Effector memory CD8-positive, alpha-beta T cell (primary cell): ENCODE measurements at places on chromosomes 5 and 9.

DNA sequence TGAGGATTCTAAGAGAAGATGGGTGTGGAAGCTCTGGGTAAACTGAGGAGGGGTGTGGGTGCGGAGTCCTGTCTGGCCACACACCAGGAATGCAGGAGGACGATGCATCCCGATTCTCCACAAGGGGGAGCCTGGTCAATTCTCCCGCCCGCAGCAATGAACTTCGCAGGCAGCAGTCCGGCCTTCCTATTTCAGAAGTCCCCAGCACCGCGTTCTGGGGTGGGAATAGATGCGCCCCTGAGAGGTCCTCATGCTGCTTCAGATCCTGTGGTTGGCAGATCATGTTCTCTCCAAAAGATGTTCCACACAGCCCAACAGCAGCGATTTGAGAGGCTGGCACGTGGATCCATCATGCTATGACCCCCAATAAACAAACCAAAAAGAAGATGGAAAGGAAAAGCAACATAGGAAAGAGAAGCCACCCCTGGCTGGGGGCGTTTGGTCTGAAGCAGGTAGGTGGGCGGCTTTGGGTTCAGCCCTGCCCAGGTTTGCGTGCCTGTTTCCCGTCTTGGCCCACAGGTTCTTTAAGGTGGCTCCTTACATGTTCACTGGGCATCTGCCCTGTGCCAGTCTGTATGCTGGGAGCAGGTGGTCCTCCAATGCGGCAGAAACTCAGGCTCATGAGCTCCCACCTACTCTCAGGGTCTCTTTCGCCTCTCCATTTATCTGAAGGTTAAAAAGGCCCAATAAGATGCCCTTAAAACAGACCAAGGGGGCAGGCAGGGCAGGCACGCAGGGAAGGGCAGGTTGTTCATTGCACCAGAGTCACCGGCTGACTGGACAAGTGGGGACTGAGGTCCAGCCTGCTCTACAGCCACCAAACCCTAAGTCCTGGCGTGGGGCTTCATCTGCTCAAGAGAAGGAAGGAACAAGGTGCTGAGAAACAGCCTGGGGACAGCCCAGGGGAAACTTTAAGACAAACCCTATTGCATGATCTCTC lies 171.6 kb downstream of the PAX5 start:
- DNase-seq = no peak

GRCh38 chr9:21579247-21579671 lies 97.1 kb upstream of the IFNE start:
- peak; percentile 46 for DNase-seq

DNA sequence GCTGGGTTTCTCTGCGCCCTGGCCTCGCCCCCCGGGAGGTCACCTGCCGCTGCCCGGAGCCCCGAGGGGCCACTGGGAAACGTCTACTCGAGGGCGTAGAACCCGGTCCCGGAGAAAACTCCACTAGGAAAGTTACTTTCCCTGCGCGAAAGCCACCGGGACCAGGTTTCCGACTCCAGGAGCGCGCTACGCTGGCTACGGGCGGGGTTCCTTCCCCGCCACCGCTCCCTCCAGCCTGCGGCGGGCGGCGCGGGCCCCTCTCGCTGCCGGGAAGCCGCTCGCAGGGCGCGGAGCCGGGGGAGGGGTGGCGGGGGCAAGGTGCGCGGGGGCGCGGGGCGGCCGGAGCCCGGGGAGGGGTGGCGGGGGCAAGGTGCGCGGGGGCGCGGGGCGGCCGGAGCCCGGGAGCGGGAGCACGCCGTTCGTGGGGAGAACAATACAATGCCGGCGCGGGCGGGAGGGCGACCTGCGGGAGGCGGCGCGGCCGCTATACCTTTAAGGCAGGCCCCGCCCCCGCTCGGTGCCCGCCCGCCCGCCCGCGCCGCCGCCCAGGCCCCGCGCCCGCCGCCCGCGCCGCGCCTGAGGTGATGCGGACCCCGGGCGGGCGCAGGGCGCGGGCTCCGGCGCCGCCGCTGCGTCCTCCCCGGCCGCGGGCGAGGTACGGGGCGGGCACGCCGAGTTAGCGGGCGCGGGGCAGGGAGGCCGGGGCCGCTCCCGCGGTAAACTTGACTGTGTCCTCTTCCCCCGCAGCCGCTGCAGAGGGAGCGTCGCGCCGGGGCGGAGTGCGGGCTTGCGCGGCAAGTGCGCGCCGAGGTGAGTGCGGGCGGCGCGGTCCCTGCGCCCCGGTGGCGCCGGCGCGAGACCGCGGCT lies 278.1 kb downstream of the AOPEP start:
- no peak for DNase-seq

DNA sequence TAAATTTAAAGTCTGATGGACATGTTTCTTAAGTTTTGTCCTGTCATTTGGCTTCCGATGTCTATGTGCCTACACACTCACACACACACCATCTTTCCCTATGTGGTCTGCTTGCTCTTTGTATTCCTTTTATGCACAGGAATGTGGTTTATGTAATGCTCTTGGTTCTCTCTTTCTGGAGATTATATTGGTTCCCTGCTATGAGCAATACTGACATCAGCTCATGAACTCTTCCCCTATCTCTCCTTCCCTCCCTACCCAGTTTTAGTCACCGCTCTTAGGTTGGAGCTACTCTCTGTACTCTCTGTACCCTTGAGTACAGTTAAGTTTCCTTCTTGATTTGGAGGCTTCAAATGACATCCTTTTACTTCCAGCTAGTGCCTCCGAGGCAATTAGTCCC lies 77.9 kb upstream of the MVB12B start:
- DNase-seq = no peak

- DNase-seq = no peak
Observed at GRCh38 chr9:136239135-136239982, 6.3 kb downstream of the QSOX2 start.

- no peak for DNase-seq
Observed at GRCh38 chr5:128002425-128002824, 81.1 kb upstream of the SLC12A2 start.

DNA sequence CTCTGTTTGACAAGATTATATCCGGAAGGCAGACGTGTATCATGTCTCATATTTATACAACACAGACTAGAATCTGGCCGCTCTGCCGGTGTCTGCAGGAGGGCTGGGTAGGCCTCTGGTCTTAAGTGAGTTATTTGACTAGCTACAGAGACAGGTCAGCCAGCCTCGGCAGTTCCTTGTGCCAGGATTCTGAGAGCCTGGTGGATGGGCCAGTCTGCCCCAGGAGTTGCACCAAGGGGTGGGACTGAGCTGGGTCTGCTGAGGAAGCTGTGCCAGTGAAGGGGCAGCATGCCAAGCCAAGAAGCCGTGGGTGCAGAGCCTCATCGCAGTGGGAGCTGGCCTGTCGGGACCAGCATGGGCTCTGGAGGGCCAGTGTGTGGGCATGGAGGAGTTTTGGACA lies 7.1 kb downstream of the SNX18 start:
- no peak for DNase-seq

GRCh38 chr5:143933451-143933850 lies 121.5 kb downstream of the HMHB1 start:
- no peak for DNase-seq

- DNase-seq = no peak
Observed at GRCh38 chr9:109193974-109194556, 27.0 kb upstream of the FRRS1L start.

- DNase-seq = no peak
Observed at GRCh38 chr5:84437673-84438315, 53.1 kb upstream of the EDIL3 start.

- no peak for DNase-seq
Observed at GRCh38 chr5:63843190-63843589, 119.1 kb downstream of the HTR1A start.

DNA sequence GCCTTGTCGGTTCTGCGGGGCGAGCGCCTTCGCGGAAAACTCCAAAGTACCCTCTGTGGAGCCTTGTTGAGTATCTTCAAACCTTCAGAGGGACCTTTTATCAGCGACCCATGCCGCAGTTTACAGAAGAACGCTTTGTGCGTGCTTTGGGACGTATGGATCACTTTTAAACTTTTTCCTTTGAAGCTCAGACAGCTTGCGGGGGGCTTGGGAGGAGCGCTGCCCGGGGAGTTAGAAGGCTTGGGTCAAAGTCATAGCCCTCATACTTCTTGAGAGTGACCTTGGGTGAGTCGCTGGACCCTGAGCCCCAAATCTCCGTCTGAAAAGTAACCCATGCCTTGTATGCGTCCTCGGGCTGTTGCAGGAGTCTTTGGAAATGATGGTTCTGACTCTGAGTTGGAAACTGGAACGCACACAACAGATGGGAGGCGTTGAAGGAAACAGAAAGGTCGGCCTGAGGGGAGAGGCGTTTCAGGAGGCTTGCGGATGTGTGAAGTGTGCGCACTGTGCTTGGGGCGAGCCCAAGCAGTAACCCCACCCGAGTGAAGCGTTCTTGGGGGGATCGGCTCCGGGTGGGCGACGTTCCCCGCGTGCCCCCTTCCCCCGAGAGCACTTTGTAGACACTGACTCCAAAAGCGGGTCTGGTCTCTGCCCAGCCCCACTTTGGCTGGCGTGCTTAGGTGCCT lies 661 bp upstream of the SLC25A51 start:
- DNase-seq = no peak

DNA sequence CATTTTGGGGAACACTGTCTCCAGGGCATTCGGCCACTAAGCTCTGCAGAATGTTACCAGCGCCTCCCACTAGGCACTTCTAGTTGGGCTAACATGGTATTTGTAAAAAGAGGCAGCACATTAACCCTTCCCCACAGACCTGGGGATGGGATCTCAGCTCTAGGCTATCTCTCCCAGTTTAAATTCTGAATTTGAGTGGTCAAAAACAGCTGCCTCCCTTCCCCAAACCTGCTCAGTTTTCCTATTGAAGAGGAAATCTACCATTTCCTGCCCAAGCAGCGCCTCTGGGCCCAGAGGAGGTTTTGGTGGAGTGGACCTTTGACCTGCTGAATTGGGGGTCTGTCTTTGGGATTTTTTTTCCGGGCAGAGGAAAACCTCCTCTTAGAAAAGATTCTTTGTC lies 53.2 kb downstream of the ENC1 start:
- no peak for DNase-seq

DNA sequence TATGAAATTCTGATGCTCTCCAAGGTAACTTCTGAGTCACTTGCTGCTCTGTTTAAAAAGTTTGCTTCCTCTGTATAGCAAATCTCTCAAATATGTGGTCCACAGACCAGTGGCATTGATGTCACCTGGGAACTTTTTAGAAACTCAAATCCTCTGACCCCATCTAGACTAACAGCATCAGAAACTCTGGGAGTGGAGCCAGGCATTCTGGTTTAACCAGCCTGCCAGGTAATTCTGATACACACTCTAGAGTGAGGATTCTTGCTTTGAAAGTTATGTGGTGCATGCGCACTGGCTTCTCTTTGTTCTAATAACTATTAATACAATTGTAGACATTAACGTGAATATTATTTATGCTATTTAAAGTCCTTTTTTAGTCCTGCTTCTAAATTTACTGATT lies 298.1 kb downstream of the SLF1 start:
- no peak for DNase-seq

DNA sequence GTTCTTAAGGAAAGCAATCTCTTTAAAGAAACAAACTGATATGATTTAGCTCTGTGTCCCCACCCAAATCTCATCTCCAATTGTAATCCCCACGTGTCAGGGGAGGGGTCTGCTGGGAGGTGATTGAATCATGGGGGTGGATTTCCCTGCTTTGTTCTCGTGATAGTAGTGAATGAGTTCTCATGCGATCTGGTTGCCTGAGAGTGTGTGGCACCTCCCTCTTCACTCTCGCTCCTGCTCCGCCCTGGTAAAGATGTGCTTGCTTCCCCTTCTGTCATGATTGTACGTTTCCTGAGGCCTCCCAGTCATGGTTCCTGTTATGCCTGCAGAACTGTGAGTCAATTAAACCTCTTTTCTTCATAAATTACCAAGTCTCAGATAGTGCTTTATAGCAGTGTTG lies 412.7 kb upstream of the SMC2 start:
- no peak for DNase-seq

DNA sequence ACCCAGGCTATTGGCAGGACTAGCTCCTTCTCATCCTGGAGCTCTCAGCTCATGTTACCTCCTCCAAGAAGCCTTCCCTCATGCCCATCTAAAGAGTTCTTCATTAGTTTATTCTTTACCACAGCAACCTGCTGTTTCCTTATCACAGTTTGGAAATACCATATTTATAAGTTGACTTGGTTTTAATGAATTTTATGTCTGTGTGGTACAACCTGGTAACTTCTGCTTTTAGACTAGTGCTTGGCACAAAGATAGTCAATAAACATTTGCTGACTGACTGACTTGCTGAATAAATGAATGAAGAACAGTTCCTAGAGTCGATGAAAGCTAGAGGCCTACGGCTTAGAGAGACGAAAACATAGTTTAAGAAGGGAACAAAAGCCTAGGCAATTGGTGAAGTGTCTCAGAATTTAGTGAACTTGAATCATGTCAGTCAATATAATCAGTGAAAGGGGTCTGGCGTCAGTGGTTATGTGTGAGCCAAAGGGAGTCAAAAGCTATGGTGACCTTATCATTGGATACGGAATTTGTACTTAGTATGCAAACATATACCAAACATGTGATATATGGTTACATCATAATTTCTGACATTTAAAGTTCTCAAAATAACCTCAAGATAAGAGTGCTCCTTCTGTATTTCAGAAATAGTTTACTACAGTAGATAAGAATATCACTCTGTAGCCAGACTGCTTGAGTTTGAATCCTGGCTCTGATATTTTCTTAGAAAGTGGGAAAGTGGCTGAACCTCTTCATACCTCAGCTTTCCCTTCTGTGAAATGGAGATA lies 239.5 kb downstream of the MCTP1 start:
- DNase-seq = no peak

- DNase-seq = no peak
Observed at GRCh38 chr9:110257097-110257841, 962 bp upstream of the TXN start.

DNA sequence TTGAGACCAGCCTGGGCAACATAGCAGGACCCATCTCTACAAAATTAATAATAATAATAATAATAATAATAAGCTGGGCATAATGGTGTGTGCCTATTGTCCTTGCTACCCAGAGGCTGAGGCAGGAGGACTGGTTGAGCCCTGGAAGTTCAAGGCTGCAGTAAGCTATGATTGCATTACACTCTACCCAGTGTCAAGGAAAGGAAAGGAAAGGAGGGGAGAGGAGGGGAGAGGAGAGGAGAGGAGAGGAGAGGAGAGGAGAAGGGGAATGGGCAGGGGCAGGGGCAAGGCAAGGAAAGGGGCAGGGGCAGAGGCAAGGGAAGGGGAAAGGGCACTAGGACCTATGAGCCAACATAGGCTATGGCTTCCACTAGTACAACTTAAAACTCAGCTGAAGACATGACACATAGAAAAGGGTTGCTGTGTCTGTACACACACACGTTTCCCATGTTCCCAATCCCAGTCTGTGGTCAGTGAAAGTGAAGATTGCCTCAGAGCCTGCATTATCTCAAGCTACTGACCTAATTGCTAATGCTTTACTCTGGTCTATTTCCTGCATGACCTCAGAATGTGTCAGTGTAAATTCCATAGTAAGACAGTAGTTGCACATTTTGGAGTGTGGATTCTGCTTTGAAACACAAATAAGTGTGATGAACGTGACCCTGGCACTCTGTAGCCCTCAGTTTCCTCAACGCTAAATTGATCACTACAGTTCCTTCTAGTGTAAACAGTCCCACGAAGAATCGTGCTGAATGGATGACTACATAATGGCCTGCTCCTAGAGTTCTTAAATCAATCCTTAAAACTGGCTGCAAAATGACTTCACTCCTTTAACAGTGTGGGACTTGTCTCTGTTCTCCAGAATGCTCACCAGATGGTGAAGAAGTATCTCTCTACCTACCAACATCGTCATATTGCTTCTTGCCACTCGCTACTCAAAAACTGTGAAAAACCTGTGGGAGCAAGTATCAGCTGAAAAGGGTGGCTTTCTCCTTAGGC lies 497.0 kb downstream of the RAB3C start:
- DNase-seq = no peak

- no peak for DNase-seq
Observed at GRCh38 chr9:93096131-93096802, at the start of gene CARD19. TSS of gene CARD19 (plus strand) at chr9:93096217. CDS start at chr9:93096346, 129 bp downstream.

GRCh38 chr5:55305345-55305744 lies 2.1 kb downstream of the DHX29 start:
- no peak for DNase-seq
